CD4-positive, alpha-beta T cell treated with Interleukin-4 for 4 hours (primary cell): ENCODE measurements at places on chromosomes 12 and 14.

DNA sequence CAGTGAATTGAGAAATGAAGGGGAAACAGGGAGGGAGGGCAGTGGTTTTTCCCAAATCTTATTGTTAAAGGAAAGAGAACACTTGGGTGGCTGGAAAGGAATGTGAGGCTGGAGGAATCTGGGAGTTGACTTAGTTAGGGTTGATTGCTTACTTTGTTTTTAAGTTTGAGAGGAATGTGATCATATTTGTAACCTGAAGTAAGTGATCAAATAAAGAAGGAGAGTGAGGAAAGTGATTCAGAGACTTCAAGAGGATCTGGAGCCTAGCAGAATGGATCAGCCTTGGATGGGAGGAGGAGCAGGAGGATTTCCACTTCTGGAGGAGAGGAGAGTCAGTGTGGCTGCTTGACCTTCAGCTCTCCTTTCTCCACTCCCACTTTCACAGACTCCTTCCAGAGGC is 6.0 kb upstream of the LRP6 start:
- no peak for DNase-seq

GRCh38 chr12:26773313-26774104 is 59.5 kb downstream of the ITPR2 start:
- no peak for DNase-seq

- no peak for DNase-seq
Observed at GRCh38 chr12:121217063-121217462, 7.1 kb downstream of the P2RX4 start.

DNA sequence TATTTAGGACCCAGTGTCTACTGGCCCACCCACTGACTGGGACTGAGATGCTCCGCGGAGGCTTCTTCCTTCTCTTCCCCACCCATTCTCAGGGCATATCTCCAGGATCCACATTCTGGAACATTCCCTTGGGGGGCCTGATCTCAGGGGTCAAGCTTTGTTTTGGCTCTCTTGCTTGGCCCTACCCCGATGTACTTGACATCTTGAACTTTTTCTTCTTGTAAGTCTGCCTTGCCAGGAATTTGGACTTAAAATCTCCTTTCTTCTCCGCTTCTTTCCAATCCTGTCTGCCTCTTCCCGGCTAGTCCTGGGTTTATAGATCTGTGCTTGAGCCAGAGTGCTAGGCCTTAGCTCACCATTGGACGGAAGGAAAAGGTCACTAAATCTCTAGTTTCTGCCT is 22.1 kb downstream of the DACT1 start:
- DNase-seq: no peak

GRCh38 chr14:47044841-47045240 is 393.3 kb upstream of the RPL10L start:
- DNase-seq: no peak

GRCh38 chr12:108312073-108312659 is 26.9 kb downstream of the CMKLR1 start:
- no peak for DNase-seq
